ENCODE measurements at places on chromosomes 3 and 15. TPM values are rescaled to one million over a fixed set of nuclear protein-coding genes. Genes with fewer than 3 reads are reported as not detected.
A peak's percentile ranks its signal among the peaks of the same experiment; 100 is the strongest.

CPLX3 gene
- total RNA-seq: 0.07 TPM

DNA sequence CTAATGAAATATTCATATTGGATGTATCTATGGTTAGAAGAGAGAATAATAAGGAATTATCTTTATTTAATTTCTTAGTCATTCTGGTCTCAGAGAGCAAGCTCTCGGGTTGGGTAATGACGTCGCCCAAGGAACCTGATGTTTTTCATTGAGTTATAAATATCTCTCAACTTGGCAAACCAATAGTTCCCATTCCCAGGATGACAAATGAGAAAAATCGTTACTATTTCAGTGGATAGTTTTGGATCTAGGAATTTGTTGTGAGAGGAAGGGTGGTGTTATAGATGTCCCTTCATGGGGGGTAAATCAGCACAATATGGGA, 162.9 kb upstream of the NR2E3 start:
- no peak for DNase-seq

B3GNT5 gene
- total RNA-seq: 9.7 TPM

DNA sequence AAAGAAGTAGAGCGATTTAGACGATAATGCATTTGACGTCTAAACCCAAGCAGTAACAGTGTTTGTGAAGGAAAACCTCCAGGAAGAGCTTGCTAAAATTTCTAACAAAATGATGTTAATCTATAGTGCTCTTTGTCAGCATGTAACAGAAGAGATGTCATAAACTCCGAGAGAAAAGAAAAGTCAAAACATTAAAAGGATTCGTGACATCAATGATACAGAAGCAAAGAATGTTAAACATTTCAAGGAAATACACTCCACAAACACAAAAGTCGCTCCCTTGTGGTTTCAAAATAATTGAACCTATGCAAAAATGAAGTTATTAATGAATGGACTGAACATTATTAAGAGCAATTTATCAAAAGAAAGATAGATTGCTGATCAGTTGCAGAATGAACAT, 27.9 kb downstream of the AADAC start:
- DNase-seq: peak; percentile 42

KCNMB3 gene
- total RNA-seq: 0.92 TPM

- no peak for DNase-seq
Measured at GRCh38 chr15:88118035-88118434, 138.5 kb downstream of the NTRK3 start.

- peak; percentile 36 for DNase-seq
Measured at GRCh38 chr3:147298511-147298982, 107.8 kb downstream of the ZIC4 start.

CD276 gene
- total RNA-seq: 30.2 TPM

- DNase-seq: no peak
Measured at GRCh38 chr15:67054676-67055075, 10.7 kb upstream of the SMAD3 start.

SPTSSB gene
- not detected for total RNA-seq

MAGEF1 gene
- total RNA-seq: 13.1 TPM

GRCh38 chr15:67782691-67782991, 42.7 kb upstream of the SKOR1 start:
- no peak for DNase-seq

GRCh38 chr15:61153291-61153690, 75.8 kb downstream of the RORA start:
- no peak for DNase-seq

DNA sequence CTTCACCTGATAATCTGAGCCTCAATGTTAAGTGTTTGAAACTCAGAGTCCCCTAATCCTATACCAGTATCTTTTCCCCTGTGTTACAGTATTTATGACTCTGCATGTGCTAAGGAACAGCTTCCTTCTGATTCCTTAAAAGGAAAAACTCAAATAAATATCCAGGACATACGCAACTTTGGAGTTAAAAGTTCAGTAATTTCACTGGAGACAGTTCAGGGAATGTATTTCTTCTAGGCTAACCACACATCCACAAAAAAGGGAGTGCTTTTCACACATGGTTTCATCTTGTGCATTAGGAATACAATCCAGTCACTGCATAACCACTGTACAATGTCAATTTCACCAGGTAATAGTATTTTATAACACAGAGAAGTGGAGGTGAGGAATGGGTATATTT, 31.0 kb downstream of the PGBD4 start:
- DNase-seq: no peak

DNA sequence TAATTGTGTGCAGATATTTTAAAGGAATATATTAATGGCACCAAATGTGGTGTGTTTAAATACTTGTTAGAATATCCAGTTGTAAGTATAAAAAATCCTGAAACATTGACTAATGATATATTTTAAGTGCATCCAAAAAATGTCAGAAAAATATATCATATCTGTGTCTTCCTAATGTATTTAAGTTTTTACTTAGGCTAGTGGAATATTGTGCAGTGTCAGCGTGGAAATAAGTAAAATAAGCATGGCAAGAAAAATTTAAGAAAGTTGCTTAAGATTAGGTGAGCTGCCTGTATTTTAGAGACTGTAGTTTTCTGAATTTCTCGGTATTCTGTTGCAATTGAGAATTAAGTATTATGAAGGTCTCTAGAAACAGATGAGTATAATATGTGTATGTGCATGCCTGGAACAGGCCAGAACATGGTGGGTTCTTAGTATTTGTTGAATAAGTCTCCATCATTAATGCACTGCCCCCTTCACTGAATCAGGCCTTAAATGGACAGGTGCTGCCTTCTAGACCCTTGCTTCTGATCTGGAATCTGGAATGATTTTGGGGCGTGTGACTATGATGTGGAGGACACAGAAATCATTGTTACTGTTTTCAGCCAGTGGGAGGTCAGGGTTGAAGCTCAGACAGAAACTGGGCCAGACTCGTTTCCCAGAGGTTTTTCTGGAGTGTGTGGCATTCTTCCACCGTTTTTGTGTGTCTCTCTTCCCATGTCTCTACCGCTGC, 86.1 kb downstream of the TRAK1 start:
- no peak for DNase-seq

DNA sequence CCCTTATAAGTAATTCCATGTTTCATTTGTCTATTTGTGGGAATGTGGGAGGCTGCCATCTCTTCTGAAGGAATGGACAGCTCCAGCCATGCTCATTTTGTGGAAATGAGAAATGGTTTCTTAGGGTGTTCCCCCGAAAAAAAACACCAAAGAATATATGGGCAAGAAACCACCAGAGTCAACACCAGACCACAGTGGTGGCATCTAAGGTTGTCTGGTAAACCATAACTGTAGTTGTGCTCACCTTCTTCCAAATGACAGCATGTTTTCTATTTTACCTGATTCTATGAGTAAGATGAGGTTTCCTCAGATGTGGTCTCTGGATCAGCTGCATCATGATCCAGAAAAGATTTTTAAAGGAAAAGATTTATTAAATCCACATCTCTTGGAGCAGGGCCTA, 217.0 kb upstream of the C2CD4B start:
- no peak for DNase-seq

ANKUB1 gene
- not detected for total RNA-seq

DNA sequence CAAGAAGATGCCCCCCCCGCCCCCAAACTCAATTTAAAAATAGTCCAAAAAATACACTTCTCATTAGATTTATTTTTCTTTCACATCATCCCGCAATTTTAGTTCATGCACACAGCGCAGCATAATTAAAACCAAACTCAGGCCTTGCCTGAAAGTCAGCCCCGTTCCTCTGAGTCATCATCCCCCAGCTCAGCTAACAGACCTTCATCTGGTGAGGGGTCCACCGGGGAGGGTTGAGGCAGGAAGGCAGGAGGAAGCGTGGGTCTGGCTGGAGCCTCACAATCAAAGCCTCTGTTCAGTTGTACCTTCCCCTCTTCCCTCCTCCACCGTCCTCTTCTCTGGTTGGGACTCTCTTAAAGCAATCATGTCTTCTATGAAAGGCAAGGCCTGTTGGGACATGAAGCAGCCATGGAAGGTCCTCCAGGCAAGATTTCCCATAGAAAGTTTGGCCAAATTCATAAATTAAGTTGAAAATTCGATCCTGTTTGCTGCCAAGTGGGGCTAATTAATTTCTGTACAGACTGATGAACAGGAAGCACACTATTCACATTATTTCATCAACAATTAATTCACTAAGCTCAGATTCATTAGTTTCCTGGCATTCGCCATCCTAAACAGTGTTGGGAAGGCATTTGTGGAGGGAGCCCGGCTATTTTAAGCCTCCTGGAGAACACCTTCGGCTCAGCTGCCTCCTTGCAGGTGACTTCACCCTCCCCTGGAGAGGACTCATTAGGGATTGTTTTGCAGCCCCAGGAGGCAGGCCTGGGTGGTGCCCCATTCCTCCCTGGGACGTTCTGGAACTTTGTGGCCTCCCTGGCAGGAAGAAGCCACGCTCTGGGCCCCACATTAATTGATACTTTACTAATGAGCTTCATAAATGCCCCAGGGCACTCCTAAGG, 72.3 kb upstream of the BNC1 start:
- no peak for DNase-seq

SPESP1 gene
- not detected for total RNA-seq

PODXL2 gene
- 20.8 TPM for total RNA-seq

GRCh38 chr3:127590282-127590592, 296 bp downstream of the TPRA1 start:
- DNase-seq: no peak

AADAC gene
- total RNA-seq: 7.8 TPM

- no peak for DNase-seq
Measured at GRCh38 chr15:56917652-56918045, 795 bp upstream of the TCF12 start.

GRCh38 chr3:133691273-133692107, 29.7 kb upstream of the TOPBP1 start:
- DNase-seq: no peak

- DNase-seq: no peak
Measured at GRCh38 chr3:42855547-42856380, 19.9 kb downstream of the CYP8B1 start.

DENND4A gene
- 19.3 TPM for total RNA-seq

MLF1 gene
- 6.6 TPM for total RNA-seq

DNA sequence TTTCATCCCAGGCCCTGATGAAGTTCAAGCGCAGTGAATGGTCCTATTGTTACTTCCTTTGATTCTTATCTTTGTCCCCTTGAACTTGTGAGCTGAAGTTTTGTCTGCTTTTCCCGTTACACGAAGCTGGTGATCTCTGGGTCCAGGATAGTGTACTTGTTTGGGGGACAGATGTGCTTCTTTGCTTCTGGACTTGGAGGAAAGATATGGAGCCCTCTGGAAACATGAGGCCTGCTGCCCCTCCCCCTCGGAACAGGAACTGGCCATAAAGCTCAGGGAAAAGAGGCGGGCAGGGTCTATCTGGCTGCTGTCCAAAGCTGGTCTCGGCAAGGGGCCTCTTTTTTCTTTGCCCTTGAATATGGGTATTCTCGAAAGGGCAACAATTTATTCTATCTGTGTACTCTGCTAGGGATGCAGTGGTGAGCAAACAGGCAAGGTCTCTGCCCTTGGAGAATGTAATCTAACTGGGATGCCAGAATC, 47.6 kb downstream of the IDH2 start:
- no peak for DNase-seq

DNA sequence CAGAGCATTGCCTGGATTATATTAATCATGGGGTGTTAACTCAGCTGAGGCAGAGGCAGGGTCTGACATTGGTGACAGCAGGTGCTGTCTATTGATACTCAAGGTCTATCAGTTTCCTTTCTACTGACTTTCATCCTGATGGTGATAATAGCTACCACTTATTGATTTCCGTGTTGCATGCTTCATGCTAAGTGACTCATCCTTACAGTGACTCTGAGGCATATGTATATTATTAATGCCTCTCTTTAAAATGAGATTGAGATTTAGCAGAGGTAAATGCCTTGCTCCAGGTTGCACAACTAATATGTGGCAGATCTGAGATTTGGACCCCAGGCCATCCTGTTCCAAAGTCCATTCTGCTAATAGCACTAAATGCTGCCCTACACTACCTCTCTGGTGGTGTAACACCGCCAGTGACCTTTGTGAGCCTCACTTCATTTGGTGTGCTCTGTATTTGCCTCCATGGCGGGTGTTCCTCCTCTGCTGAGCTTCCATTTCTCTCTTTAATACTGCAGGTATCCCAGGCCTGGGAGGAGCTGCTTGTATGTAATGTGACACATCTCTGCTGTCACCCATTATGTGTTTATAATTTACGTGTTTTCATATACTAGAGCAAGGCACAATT, 50.4 kb downstream of the GPR171 start:
- DNase-seq: no peak
